ENCODE measurements at places on chromosomes 1 and 21.

GRCh38 chr21:45512626-45513002 is 29.6 kb downstream of the SLC19A1 start:
- no peak for DNase-seq

- no peak for DNase-seq
Measured at GRCh38 chr1:100883963-100884362, 10.7 kb downstream of the EXTL2 start.

- no peak for DNase-seq
Measured at GRCh38 chr1:117093091-117093534, 28.4 kb downstream of the TRIM45 start.

- DNase-seq, result peak; percentile 70
Measured at GRCh38 chr21:31580866-31581276, 78.6 kb upstream of the SOD1 start.

GRCh38 chr1:15259622-15260007 is 12.6 kb downstream of the FHAD1 start:
- no peak for DNase-seq

DNA sequence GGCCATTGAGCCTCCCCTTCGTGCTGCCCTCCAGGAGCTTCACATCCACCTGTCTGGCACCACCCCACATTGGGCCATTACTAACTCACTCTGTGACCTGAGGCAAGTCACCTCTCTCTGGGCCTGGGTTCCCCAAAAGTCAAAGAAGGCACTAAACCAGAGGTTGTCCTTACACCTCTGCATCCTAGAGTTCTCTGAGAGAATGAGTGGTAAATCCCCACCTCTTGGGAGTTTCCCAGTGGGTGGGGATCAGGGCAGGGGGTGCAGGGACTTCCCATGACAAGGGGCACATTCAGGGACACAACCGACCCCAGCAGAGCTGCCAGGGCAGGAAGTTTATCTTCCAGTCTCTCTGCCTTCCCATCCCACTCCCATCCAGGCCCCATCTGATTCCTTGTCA is 99.7 kb downstream of the EPHB2 start:
- no peak for DNase-seq

GRCh38 chr1:176656257-176656995 is 193.5 kb downstream of the PAPPA2 start:
- no peak for DNase-seq

DNA sequence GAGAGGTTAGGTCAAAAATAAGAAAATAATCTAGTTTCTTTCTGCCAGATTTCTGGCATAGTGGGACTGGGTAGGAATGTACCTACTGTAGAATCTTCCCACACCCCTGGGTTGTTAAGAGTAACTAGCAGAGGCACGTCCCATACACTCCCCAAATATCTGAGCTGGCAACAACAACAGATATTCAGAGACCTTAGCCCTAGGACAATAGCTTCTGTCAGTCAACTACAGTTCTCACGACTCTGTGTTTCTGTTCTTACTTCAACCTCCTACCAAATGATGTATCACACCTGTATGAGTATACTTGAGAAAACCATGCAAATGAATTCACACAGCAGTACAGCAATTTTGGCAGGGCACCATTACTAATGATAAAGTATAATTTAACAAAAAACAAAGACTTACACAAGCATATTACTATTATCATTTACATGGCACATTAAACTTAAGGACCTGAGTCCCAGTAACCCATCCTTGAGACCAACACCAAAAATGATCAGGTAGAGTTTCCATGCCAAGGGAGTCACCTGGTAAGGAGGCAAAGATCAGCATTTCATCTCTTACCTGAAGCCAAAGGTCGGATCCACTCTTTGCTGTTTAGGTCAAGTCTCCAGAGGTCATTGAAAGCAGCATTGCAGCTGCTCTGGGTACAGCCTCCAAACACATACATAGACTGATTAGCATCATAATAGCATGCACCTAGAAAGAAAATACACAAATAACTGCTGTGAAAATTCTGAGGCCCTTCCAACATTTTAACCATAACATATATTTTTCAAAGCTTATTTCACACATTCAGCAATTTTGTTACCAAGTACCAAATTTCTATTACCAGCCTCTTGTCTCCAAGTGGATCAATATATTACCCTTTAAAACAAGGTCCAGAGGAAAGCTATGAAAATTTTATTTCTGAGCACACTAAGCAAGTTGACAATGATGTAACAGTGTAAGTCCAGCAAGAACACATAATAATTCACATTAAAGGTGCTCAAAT is 57.5 kb upstream of the CPLANE2 start:
- no peak for DNase-seq

GRCh38 chr1:224617410-224618355 is 1.6 kb downstream of the CNIH3 start:
- DNase-seq, result no peak

GRCh38 chr21:24220446-24220845 is 1386.8 kb downstream of the MRPL39 start:
- DNase-seq, result no peak

DNA sequence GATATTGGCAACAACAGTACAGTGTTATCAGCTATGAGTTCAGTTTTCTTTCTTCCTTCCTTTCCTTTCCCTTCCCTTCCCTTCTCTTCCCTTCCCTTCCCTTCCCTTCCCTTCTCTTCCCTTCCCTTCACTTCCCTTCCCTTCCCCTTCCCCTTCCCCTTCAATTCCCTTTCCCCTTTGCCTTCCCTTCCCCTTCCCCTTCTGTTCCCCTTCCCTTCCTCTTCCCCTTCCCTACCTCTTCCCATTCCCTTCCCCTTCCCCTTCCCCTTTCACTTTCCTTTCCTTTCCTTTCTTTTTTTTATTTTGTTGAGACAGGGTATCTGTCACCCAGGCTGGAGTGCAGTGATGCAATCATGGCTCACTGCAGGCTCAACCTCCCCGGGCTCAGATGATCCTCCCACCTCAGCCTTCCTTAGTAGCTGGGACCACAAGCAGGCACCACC is 72.3 kb upstream of the CAPZB start:
- DNase-seq, result no peak

DNA sequence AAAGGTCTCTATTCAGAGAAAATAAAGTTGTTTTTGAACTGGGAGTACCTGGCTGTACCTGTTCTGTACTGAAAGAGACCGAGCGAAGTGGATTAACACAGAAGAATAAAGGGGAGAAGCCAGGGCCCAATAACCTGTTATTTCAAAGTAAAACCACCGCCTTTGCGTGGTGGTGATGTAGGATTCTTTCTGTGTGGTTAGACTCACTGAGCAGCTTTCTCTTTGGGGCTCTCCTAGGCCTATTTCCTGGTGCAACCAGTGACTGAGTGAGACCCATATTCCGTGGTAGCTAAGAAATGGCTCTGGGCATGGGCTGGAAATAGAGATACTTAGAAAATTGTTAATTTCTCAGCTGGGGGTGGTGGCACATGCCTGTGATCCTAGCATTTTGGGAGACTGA is 99.9 kb downstream of the XCL2 start:
- DNase-seq, result peak; percentile 45

DNA sequence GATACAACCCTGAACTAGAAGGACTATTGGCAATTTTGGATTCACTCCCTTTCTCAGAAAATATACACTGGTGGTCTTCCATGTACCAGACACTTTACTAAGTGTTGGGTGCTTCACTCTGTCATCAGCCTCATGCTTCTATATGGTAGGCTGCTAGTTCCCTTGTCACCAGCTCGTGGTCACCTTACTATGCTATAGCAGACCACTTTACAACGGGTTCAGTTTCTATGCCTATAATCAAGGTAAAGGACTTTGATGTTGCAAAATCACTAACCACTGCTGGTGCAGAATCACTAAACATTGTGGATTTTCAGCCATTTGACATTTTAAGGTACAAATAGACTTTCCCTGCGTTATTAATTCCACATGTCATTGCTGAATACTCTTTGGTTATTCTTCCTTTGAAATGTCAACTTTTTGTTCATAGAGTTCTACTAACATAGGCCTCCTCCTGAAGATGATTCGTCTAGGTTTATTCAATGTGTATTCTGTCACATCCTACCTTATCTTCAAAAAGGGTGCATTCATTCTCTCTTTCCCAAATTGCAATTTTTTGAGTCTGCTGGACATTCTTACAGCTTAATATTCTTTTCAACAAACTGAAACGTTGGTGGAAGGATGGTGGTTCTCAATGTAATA is 78.3 kb downstream of the LRRC8C start:
- DNase-seq, result no peak

DNA sequence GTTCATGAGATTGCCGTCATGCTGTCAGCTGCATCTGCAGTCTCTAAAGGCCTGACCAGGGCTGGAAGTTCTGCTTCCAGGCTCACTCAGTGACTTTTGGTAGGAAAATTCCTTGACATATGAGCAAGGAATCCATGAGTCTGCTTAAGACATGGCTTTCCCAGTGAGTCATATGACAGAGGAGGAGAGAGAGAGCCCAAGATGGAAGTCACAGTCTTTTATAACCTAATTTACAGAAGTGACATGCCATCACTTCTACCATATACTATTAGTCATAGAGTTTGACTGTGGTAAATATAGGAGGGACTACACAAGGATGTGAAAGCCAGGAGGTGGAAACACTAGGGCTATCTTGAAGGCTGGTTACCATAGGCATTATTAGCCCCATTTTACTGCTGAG is 115.2 kb downstream of the ROR1 start:
- DNase-seq, result no peak

DNA sequence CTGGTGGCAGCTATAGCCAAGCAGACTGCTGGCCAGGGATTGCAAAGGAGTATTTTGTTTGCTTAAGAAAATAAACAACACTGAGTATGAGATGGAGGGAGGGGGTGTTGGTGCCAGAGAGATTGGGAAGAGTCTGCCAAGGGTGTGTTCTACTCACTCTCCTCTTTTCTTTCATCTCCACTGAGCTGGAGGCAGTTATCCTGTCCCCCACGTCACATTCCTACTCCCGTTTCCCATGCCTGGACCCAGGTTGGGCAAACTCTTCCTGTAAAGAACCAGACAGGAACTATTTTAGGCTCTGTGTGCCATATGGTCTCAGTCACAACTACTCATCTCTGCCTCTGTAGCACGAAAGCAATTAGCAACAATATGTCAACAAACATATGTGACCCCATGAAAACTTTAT is 1.4 kb upstream of the IL24 start:
- no peak for DNase-seq

GRCh38 chr1:109622895-109623294 is 3.3 kb downstream of the AMPD2 start:
- DNase-seq, result no peak

DNA sequence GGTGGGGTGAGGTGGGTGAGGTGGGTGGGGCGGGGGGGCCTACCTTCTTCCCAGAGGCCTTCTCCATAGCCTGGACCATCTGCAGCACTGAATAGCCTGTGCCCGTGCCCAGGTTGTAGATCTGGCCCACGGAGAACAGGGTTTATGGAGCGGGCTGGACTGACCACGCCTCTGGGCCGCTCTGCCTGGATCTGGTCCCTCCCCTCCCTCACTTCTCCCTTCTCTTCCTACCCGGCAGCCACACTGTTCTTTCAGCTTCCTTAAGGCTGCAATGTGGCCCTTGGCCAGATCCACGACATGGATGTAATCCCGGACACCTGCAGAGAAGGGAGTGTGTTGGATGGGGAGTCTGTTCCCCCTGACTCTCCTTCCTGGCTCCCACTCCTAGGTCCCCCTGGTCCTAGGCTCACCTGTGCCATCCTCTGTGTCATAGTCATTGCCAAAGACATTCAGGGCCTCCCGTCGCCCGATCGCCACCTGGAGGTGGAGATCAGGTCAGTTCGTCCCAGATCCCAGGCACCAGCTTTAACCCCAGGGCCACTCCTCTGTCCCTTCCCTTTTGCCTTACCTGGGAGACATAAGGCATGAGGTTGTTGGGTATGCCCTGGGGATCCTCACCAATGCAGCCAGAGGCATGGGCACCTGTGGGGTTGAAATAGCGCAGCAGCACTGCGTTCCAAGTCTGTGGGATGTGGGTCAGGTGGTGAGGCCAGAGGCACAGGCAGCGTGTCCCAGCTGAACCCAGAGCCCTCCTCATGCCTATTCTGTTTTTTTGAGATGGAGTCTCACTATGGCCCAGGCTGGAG is 3.9 kb downstream of the GALE start:
- DNase-seq, result no peak

DNA sequence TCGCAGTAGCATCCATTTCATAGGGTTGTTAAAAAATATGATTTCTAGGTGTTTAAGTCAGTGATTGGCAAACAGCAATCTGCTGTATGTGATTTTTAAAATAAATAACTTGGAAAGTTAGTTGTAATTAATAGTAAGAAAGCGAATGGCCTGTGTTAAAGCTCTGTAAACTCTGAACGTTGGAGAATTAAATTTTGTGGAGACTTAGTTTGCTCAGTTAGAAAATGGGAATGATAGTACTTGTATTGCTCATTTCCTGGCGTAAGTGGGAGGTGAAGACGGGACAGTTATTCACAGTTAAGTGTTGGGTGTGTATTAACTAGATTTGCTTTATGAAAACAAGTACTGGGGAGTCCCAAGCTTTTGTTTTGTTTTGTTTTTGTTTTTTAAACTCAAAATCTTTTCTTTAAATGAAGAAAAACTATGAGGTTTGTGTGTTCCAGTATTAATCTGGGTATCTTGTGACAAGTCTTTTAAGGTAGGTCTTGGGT is 995 bp downstream of the CACYBP start:
- no peak for DNase-seq

Measured in CD4-positive, alpha-beta T cell treated with Interleukin-4 for 1 hour (primary cell).